ENCODE measurements at places on chromosomes 5 and 9.

DNA sequence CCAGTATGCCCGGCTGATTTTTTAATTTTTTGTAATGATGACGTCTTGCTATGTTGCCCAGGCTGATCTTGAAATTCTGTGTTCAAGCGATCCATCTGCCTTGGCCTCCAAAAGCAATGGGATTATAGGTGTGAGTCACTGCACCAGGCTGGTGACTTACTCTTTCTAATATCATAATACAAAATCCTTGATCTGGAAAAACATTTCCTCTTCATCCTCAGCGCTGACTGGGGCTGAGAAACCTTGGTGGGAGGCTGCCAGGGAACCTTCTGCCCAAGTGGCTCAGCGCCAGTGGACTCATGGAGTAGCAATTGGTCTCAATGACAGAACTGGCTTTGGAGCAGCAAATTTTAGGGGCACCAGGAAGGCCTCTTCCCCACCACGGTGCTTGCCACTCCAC lies 17.5 kb upstream of the SEMA4D start:
- no peak for DNase-seq

- no peak for DNase-seq
Observed at GRCh38 chr5:33817301-33817700, 74.5 kb downstream of the ADAMTS12 start.

DNA sequence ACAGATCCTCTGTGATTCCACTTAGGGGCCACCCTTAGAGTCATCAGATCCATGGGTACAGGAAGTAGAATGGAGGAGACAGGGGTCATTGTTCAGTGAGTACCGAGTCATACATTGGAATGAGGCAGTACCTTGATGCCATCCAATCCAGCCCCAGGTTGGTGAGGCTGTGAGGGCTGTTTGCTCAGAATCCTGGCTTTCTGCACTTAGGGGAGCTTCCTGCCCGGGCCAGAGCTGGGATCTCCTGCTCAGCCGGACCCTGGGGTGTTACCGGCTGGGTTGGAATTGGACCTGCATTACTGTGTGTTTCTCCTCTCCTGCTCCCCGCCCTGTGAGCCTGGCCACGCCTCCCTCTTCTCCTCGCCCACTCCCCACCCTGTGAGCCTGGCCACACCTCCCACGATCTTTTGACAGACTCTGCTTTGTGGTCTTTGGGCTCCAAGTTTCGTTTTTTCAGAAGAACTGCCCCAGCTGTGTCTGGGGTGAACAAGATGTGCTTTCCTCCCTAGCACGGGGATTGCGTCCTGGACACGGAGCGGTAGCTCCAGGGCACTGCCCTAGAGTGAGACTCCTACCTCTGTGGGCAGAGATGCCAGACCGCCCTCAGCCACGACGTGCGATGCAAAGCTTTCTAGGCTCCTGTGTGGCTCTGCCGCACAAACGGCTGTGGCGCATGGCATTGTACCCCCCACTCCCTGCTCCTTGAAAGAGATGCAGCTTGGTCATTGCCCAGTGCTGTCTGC lies 15.4 kb downstream of the TRAF2 start:
- DNase-seq = peak; percentile 68

- DNase-seq = no peak
Observed at GRCh38 chr9:8412327-8412726, 612.7 kb upstream of the DMAC1 start.

DNA sequence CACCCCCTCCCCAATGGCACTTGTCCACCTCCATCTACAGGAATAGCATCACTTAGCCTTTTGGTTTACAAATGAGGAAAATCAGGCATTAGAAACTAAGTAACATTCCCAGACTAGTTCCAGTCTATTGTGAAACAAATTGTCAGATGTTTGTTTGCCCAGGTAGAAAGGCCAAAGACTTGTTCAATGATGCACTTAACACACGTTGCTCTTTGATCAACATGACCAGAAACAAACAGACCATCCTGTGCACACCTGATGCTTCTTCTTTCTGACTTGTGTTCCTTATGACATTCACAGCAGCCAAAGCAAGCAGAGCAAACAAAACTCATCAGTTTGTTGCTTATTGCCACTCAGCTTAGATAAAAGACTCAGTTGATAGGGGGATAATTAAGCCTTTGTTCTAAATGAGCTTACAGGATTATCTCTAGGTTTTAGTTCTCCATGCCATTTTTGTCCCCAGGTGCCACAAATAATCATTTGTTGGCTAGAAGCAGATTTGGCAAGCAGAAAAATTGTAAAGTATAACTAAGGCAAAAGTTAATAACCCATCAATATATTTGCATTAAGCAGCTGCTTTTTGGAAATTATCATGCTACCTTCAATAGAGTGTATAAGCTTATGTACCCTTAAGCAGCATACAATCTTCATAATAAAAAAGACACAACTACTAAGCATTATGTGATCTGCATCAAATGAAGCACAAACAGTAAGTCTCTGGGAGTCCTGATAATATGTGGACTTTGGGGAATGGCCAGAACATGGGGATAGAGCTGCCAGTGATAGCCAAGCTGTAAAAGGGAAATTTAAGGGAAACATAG lies 26.3 kb upstream of the FST start:
- no peak for DNase-seq

- DNase-seq = no peak
Observed at GRCh38 chr5:93359296-93359959, 221.6 kb downstream of the NR2F1-AS1 start.

DNA sequence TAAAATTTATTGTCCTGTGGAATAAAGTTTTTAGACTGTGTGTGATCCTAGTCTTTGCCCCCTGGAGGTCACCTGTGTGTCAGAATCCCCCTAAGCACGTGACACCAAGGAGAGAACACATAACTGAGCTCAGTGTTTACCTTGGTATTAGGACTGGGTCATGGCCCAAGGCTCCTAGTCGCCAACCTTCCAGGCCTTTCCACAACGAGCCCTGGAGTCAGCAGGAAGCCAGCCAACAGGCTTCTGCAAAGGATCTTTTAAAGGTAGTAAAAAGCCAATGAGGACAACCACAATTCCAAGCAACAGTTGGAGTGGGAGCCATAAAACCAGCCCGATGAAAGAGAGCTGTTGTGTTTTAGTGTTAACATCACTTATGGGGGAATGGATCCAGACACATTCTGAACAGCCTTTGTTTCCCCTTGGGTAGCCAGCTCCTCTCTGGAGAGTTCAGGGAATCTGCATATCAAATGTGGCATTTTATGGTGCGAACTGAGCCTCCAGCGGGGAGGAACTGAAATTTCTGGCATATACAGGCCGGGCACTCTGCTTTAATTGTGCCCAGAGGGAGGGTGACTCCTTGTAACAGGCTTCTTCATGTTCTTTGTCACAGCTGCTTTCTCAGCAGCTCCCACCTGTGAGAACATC lies 239.9 kb downstream of the FSTL4 start:
- no peak for DNase-seq

DNA sequence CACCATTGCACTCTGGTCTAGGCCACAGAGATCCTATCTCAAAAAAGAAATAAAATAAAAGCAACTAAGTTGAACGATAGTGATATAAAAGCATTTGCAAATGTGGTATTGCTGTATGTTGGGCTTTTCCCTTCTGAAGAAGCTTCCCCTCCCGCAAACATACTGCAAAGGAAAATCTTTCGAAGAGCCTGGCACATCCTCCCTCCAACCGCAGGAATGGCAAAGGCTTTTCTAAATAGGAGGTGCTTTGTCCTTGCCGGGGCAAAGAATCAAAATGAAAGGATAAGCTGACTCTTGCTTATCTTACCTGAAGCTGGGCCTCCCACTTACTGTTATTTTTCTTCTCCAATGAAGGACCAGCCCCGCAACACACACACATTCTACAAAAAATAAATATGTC lies 45.8 kb downstream of the SERINC5 start:
- no peak for DNase-seq

- no peak for DNase-seq
Observed at GRCh38 chr9:91951944-91952520, 2.0 kb upstream of the ROR2 start.

DNA sequence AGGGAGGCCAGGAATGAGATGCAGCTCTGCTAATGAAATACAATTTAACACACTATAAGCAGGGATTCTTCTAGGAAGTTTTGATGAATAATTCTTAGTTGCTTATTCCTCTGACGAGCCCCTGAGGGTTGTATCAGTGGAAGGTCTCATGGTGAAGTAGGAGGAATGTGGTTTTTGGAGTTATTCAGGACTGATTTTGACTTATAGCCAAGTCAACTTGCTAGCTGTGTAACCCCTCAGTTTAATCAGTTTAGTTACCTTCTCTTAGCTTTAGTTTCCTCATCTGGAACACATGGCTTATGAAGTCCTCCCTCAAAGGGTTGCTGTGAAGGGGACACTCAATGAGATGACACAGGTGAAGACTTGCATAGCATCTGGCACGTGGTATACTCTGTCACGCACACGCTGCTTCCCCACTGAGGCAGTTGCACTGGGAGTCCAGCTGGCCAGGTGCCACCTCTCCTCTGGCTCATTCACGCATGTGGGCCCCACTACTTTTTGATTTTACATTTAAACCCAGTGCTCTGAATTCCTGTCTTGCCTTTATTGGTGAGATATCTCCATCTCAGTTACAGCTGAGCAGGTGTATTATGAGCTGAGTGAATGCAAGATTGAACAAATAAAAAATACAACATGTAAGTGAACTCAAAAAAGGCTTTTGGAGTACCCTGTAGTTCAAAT lies 415.0 kb downstream of the ARHGEF28 start:
- no peak for DNase-seq

DNA sequence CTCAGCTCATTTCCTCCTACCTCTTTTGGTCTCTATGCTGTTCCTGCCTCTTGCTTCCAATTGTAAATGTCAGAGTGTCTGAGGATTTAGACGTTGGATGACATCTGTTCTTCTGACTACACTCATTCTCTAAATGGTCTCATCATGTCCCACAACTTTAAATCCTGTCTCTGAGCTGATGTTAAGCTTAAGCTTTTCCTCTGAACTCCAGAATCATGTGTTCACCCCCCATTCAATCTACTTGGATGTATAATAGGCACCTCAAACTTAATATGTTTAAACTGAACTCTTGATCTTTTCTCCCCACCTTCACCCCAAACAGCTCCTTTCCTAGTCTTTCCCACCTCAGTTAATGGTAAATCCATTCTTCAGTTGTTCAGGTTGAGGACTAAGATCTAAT lies 433.6 kb downstream of the CSNK1G3 start:
- DNase-seq = no peak

All from activated T-cell treated with anti-CD3 and anti-CD28 coated beads for 48 hours (primary cell).